Tibial nerve (tissue), 4 donors: ENCODE measurements at places on chromosomes 7 and 10. TPM values are rescaled to one million over a fixed set of nuclear protein-coding genes. Genes with fewer than 3 reads are reported as not detected.

DNA sequence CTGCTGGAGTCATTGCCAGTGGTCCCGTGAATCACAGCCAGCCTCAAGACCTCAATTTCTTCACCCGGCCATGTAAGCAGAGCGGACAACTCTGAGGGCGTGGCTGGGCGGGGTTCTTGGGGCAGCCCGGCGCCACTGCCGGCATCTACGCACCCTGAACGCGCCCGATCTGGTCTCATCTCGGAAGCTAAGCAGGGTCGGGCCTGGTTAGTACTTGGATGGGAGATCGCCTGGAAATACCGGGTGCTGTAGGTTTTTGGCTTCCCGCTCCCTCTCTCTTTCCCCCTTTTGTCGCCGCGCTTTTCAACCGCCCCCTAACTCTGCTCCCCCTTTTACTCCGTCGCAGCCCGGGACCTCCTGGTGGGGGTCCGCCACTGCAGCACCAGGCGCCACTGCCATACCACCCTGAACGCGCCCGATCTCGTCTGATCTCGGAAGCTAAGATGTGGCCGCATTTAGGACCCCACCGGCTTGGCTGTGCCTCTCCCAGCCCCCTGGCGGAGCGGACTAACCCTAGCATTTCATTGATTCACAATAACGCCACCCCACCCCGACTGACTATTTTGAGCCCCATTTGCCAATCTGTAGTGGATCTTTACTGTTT is 25.3 kb downstream of the GARIN1A start:
- H3K4me1 ChIP-seq, result peaks cover 4% of the 10 kb centered on the region
- DNase-seq, result peak; percentile 21
- H3K36me3 ChIP-seq, result no peaks in the 10 kb centered on the region
- no peaks in the 10 kb centered on the region for H3K27me3 ChIP-seq
- no peak overlapping the region for H3K4me3 ChIP-seq
- no peak overlapping the region for H3K27ac ChIP-seq

DNA sequence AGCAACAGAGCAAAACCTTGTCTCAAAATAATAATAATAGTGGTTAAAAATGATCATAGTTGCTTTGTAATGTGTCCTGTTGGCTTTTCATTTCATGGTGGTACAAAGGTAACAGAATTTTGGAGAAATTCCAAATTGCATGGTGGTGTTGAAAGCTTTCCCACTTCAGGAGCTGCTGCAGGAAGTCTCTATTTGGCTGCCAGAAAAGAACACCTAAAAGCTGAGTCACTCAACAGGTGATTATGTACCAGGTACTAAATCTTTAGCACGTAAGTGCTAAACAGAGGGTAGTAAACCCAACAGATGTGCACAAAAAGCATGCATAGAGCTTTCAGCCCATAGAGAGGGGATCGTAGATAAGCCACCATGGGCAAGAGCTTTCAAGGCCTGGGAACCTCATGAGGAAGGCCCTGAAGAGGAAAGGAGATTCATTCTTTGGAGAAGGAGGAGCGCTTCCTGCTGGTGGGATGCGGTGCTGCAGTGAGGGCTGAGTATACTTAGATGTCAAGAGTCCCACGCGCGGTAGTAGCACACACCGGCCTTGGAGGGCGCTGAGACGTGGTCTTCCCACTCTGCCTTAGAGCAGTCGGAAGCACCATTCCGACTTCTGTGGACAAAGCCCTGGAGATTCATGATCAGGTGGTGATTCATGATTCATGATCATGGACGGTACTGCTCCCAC is 118.7 kb downstream of the RALA start:
- H3K4me3 ChIP-seq, result no peak overlapping the region
- no peak overlapping the region for H3K27ac ChIP-seq
- H3K4me1 ChIP-seq, result peaks cover 6% of the 10 kb centered on the region
- no peaks in the 10 kb centered on the region for H3K27me3 ChIP-seq

- no peak overlapping the region for H3K4me3 ChIP-seq
- peaks cover 17% of the 10 kb centered on the region for H3K27me3 ChIP-seq
- H3K27ac ChIP-seq, result no peak overlapping the region
- no peaks in the 10 kb centered on the region for H3K36me3 ChIP-seq
- H3K4me1 ChIP-seq, result no peaks in the 10 kb centered on the region
These were observed 32.3 kb downstream of the VIPR2 start for GRCh38 chr7:159112136-159113011.

Gene MRM2
- total RNA-seq, result 13.9 TPM

Gene AGAP3
- total RNA-seq, result 114 TPM

DNA sequence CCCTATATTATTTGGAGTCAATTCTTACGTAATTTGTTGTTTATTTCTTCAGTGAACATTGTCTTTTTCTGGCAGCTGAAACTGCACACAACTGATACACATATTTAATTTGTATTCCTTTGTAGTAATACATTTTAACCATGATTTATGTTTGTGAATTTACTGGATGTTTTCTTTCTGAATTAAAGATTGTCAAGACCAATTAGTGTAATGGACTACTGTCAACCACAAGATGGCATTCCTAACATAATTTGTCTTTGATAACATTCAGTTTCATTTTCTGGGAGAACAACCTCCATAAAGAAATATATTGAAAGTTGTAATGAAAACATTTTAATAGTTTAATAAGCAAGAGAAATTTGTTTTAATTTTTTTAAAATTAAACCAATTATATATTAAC is 10.1 kb downstream of the THNSL1 start:
- DNase-seq, result no peak
- H3K4me3 ChIP-seq, result no peak overlapping the region
- H3K27me3 ChIP-seq, result no peaks in the 10 kb centered on the region
- H3K36me3 ChIP-seq, result no peaks in the 10 kb centered on the region
- H3K27ac ChIP-seq, result no peak overlapping the region

GRCh38 chr7:147771344-147771743 is 819.2 kb upstream of the C7orf33 start:
- DNase-seq, result no peak
- peak overlapping the region; percentile 57 for H3K27ac ChIP-seq
- H3K27me3 ChIP-seq, result no peaks in the 10 kb centered on the region

Gene CCAR1
- total RNA-seq, result 88.5 TPM

- DNase-seq, result no peak
- peak within 1 kb of the TSS; percentile 84 for H3K4me3 ChIP-seq
- H3K4me1 ChIP-seq, result peaks cover 50% of the 10 kb centered on the region
- no peaks in the 10 kb centered on the region for H3K27me3 ChIP-seq
These were observed at the start of gene TMUB1 for GRCh38 chr7:151083071-151083823. TMUB1 (minus strand) TSS chr7:151083493; CDS start chr7:151082563, 930 bp downstream.

- DNase-seq, result no peak
- no peak overlapping the region for H3K4me3 ChIP-seq
- H3K36me3 ChIP-seq, result peaks cover 100% of the 10 kb centered on the region
- no peaks in the 10 kb centered on the region for H3K4me1 ChIP-seq
- H3K27ac ChIP-seq, result no peak overlapping the region
These were observed 16.8 kb downstream of the DLD start for GRCh38 chr7:107907790-107908189.

GRCh38 chr7:29405891-29406290 is 157.7 kb upstream of the PRR15 start:
- H3K36me3 ChIP-seq, result no peaks in the 10 kb centered on the region
- no peak overlapping the region for H3K4me3 ChIP-seq
- H3K27ac ChIP-seq, result no peak overlapping the region
- no peaks in the 10 kb centered on the region for H3K4me1 ChIP-seq

DNA sequence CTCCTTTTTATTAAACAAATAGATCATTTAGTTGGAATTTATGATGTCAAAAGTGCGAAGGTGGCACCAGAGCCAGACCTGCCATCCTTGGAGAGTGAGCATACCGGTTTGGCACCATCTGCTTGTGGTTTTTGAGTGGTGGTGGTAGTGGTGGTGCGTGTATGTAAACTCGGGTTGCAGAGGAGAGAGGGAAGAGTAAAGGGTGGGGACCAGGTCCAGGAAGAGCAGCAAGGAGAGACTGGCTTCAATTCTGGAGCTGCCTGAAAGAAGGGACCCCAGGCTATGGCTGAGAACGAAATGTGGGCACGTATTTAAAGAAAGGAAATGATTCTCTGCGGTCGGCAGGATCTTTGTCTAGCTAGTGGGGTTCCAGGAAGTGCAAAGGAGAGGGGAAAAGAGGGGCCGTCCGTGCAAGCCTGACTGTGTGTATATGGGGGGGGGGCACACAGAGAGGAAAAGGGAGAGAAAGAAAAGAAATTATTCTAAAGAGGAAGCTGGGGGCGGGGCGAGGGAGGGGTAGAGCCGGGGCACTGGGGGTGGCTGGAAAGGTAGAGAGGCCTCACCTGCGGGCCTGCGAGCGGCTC is 448 bp upstream of the GOLGA7B start:
- no peaks in the 10 kb centered on the region for H3K27me3 ChIP-seq
- H3K4me3 ChIP-seq, result peak overlapping the region; percentile 68

- DNase-seq, result no peak
- H3K4me3 ChIP-seq, result no peak overlapping the region
These were observed 4.0 kb downstream of the HOXA5 start for GRCh38 chr7:27139334-27140125.

Gene RBM20
- total RNA-seq, result 8.7 TPM

GRCh38 chr10:17151716-17152115 is 22.1 kb upstream of the CUBN start:
- no peak overlapping the region for H3K4me3 ChIP-seq
- DNase-seq, result no peak
- peak overlapping the region; percentile 78 for H3K27ac ChIP-seq
- no peaks in the 10 kb centered on the region for H3K36me3 ChIP-seq
- H3K4me1 ChIP-seq, result no peaks in the 10 kb centered on the region

DNA sequence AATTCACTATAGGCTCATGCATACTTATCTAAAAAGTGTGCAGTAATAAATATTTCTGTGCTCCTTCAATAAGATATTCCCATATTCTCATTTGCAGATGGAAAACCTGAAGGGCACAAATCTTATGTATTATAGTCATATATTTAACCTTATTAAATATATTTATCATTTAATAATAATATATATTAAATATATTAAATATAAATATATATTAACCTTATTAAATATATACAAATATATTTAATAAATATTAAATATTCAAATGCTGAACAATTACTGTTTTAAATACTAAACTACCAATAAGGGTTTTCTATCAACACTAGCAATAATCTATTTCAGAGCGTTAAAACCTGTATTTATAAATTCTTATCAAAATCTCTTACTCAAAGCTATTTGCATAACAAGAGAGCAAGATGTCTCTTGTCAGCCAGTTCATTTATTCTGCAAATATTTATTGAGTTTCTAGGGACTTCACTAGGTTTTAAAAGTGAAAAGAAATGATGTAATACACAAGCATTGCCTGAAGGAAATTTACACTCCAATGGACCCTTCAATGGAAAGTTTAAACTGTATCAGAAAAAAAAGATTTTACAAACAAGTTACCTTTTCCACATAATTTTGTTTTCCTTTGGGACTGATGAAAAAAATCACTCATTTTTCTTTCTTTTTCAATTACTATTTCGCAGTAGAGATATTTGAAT is 159.2 kb downstream of the AGMO start:
- no peaks in the 10 kb centered on the region for H3K27me3 ChIP-seq
- no peak overlapping the region for H3K27ac ChIP-seq
- no peak overlapping the region for H3K4me3 ChIP-seq
- no peaks in the 10 kb centered on the region for H3K4me1 ChIP-seq
- H3K36me3 ChIP-seq, result no peaks in the 10 kb centered on the region
- no peak for DNase-seq

- H3K27me3 ChIP-seq, result no peaks in the 10 kb centered on the region
- H3K4me1 ChIP-seq, result no peaks in the 10 kb centered on the region
- no peaks in the 10 kb centered on the region for H3K36me3 ChIP-seq
- DNase-seq, result no peak
- H3K4me3 ChIP-seq, result no peak overlapping the region
These were observed 377.8 kb downstream of the GFRA1 start for GRCh38 chr10:115895166-115895565.

GRCh38 chr7:96792115-96792514 is 82.5 kb upstream of the SEM1 start:
- no peak for DNase-seq
- no peaks in the 10 kb centered on the region for H3K4me1 ChIP-seq
- H3K36me3 ChIP-seq, result no peaks in the 10 kb centered on the region
- H3K4me3 ChIP-seq, result no peak overlapping the region
- no peaks in the 10 kb centered on the region for H3K27me3 ChIP-seq
- no peak overlapping the region for H3K27ac ChIP-seq

DNA sequence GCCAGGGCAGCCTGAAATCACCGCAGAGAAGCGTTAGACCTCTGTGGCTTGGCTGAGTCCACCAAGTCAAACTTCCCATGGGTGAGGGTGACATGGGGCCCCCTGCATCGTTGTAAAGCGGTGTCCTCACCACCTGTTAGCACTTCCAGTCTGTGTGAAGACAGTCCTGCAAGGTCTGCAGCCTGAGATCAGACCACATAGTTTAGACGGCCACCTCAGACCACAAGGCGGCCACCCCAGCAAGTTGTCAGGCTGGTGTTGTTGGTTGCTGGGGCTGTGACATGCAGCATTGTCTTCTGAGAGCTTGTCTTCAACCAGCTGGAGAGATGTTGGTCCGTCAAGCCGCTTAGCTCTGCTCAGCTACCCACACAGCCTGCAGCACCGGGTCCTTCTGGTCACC is 44.1 kb upstream of the TARP start:
- H3K4me1 ChIP-seq, result no peaks in the 10 kb centered on the region
- no peak overlapping the region for H3K27ac ChIP-seq
- no peak overlapping the region for H3K4me3 ChIP-seq

Gene STEAP4
- total RNA-seq, result 74.5 TPM

GRCh38 chr10:111986079-111986478 is 197.5 kb downstream of the GPAM start:
- DNase-seq, result no peak
- no peaks in the 10 kb centered on the region for H3K27me3 ChIP-seq
- H3K4me1 ChIP-seq, result no peaks in the 10 kb centered on the region

GRCh38 chr7:45721686-45722598 is 147.8 kb downstream of the ADCY1 start:
- H3K27ac ChIP-seq, result no peak overlapping the region
- no peaks in the 10 kb centered on the region for H3K27me3 ChIP-seq
- peaks cover 3% of the 10 kb centered on the region for H3K36me3 ChIP-seq
- no peaks in the 10 kb centered on the region for H3K4me1 ChIP-seq
- no peak for DNase-seq

- H3K27me3 ChIP-seq, result no peaks in the 10 kb centered on the region
- no peak for DNase-seq
- H3K4me1 ChIP-seq, result no peaks in the 10 kb centered on the region
These were observed 847.1 kb upstream of the MBL2 start for GRCh38 chr10:53619671-53620070.

Gene MCM10
- 0.22 TPM for total RNA-seq

GRCh38 chr7:93036149-93036640 is 81.6 kb downstream of the SAMD9 start:
- no peaks in the 10 kb centered on the region for H3K36me3 ChIP-seq
- H3K4me3 ChIP-seq, result no peak overlapping the region
- DNase-seq, result no peak

Gene NUP42
- 33.9 TPM for total RNA-seq

Gene TCERG1L
- 1.3 TPM for total RNA-seq

GRCh38 chr7:18473119-18473518 is 22.4 kb upstream of the HDAC9 start:
- no peaks in the 10 kb centered on the region for H3K4me1 ChIP-seq
- H3K4me3 ChIP-seq, result no peak overlapping the region
- no peaks in the 10 kb centered on the region for H3K36me3 ChIP-seq
- no peak for DNase-seq

Gene CUBN
- total RNA-seq, result 38.5 TPM
